CD4-positive, alpha-beta T cell (primary cell): ENCODE measurements at places on chromosomes 7 and 10. TPM values are rescaled to one million over a fixed set of nuclear protein-coding genes. Genes with fewer than 3 reads are reported as not detected.

DNA sequence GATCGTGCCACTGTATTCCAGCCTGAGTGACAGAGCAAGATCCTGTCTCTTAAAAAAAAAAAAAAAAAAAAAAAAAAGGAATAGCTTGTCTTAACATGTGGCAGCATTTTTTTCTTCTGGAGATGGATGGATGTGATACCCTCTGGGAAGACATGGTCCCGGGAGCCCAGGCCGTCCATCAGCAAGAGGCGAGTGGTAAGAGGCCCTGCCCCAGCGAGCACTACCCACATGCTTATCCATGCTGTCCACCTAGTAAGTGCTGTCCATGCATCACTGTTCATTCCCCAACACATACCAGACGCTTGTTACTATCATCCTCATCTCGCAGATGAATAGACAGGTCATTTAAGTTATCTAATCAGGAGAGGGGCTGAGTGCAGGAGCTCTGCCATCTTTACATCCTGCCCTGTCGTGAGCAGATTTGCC is 12.9 kb downstream of the ATP6V1F start:
- no peak for DNase-seq

GRCh38 chr10:35716776-35717175 is 74.7 kb upstream of the FZD8 start:
- DNase-seq = no peak

DNA sequence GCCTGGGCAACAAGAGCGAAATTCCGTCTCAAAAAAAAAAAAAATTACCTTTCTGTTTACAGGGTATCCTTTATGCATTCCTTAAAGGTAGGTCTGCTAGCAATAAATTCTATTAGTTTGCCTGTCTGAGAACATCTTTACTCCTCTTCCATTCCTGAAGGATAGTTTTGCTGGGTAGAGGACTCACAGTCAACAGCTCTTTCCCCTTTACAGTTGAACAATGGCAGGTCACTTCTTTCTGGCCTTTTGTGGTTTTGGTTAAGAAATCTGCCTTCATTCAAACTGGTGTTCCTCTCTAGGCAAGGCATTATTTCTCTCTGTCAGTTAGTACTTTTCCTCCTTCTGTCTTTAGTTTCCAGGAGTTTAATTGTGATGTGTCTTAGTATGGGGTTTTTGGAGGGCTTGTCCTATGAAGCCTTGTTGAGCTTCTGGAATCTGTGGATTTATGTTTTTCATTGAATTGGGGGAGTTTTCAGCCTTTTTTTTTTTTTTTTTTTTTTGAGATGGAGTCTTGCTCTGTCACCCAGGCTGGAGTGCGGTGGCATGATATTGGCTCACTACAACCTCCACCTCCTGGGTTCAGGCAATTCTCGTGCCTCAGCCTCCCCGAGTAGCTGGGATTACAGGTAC is 4.8 kb upstream of the DNAAF5 start:
- no peak for DNase-seq

DNA sequence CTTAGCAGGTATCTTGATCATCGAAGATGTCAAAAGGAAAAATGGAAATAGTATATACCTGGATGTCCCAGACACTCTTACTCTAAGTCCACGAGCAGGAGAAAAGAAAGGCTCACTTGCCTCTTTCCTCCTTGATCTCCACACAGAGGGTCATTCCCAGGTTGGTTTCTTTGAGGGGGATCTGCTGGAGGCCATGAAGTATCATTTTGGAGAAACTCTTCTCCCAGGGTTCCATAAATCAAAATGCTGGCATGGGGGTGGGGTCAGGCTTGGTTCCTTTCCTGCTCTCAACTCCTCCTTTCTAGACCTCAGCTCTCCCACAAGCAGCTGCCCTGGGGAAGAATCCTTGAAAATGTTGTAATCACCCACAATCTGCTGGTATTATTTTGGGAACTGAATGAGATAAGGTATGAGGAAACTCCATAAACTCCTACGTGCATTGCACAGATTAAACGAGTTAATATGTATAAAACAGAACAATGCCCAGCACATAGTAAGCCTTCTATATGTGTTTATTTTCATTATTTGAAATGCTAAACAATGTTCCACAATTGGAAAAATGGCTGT is 54.4 kb downstream of the PRKCQ start:
- no peak for DNase-seq

GRCh38 chr10:88472540-88472939 is 110.6 kb downstream of the RNLS start:
- no peak for DNase-seq

DNA sequence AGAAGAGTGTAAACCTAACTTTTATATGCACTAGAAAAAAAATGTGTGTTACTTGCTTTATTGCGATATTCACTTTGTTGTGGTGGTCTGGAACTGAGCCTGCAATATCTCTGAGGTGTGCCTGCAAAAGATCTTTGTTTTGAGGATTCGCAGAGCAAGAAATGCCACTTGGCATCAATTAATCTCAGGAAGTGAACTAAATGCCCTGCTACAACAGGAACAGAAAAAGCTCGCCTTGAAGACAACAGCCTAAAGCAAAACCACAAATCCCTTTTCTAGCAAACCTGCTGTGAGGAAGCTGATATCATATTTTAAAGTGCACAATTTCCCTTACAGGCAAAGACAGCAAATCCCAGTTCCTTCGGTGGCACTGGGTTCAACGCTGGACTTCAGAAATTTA is 675.8 kb downstream of the KCNMA1 start:
- no peak for DNase-seq

GRCh38 chr10:50426485-50426884 is 175.2 kb upstream of the ASAH2 start:
- DNase-seq = no peak

The GOLGA7B gene
- 4.5 TPM for total RNA-seq
